Spleen (tissue), 13 donors: ENCODE measurements at places on chromosomes 1 and 21. TPM values are rescaled to one million over a fixed set of nuclear protein-coding genes. Genes with fewer than 3 reads are reported as not detected.

DNA sequence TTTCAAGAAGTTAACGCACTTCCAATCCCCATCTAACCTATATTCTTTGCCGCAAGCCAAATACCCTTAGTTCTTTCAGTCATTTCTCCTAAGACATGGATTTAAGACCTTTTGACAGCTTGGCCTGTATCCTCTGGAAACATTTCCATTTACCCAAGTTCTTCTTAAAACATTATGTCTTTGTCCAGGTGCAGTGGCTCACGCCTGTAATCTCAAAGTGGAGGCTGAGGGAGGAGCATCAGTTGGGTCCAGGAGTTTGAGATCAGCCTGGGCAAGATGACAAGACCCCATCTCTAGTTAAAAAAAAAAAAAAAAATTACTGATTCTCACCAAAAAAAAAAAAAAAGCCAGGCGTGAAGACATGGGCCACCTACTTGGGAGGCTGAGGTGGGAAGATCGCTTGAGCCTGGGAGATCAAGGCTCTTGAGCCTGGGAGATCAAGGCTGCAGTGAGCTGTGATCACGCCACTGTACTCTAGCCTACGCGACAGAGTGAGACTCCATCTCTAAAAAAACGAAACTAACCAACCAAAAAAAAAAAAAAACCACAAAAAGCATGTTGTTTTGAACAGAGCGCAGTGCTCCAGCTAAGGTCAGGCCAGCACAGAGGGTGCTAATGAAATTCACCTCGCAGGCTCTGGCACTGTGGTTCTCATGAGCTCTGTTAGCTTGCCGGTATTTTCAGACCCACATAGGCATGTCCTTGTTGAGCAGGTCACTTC lies 36.0 kb downstream of the NUAK2 start:
- peak overlapping the region; percentile 55 for H3K4me3 ChIP-seq
- peak; percentile 86 for DNase-seq
- peaks cover 71% of the 10 kb centered on the region for H3K4me1 ChIP-seq
- no peaks in the 10 kb centered on the region for H3K27me3 ChIP-seq

DNA sequence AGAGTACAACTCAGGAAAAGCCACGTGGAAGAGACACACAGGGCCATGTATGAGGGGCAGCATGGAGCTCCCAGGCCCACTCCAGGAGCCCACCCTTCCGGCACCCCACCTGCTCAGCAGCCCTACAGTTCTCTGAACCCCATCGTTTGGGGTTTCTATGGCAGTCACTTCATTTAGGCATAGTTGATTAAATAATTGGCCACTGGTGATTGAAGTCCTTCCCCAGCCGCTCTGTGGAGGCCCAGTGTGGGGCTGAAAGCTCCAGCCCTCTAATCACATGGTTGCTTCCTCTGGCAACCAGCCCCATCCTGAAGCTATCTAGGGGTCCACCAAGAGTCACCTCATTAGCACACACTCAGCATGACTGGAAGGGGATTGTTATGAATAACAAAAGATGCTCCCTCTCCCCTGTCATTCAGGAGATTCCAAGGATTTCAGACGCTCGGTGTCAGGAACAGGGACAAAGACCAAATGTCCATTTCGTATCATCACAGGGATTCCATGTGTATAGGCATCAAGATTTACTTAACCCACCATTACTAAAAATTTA lies 12.2 kb upstream of the S100A7A start:
- no peaks in the 10 kb centered on the region for H3K4me1 ChIP-seq
- DNase-seq, result no peak
- peaks cover 21% of the 10 kb centered on the region for H3K27me3 ChIP-seq
- no peaks in the 10 kb centered on the region for H3K36me3 ChIP-seq
- H3K4me3 ChIP-seq, result no peak overlapping the region

GRCh38 chr21:17709266-17709611 lies 96.5 kb upstream of the BTG3 start:
- no peak for DNase-seq
- H3K4me3 ChIP-seq, result no peak overlapping the region
- no peaks in the 10 kb centered on the region for H3K27me3 ChIP-seq

GRCh38 chr1:19619697-19620384 lies 24.3 kb upstream of the NBL1 start:
- no peak overlapping the region for H3K27ac ChIP-seq
- no peak for DNase-seq

DNA sequence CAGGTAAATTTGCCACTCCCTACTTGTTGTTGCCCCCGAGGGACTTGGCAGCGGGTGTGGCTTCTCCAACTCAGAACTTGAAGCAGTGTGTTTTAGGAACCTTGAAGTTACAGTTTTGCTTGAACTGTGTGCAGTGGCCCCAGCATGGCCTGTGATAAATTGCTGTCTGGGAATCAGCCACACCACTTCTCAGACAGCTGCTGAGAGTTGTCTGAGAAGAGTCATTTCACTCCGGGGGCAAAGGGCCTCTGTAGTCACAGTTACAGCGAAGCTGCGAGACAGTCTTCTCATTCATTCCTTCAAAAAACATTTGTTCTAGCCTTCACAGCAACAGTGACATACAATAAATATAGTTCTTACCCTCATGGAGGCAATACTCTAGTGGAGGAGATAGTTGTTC lies 70.3 kb downstream of the PROX1 start:
- DNase-seq, result no peak
- H3K36me3 ChIP-seq, result no peaks in the 10 kb centered on the region
- H3K4me3 ChIP-seq, result no peak overlapping the region
- no peaks in the 10 kb centered on the region for H3K4me1 ChIP-seq
- H3K27ac ChIP-seq, result no peak overlapping the region

DNA sequence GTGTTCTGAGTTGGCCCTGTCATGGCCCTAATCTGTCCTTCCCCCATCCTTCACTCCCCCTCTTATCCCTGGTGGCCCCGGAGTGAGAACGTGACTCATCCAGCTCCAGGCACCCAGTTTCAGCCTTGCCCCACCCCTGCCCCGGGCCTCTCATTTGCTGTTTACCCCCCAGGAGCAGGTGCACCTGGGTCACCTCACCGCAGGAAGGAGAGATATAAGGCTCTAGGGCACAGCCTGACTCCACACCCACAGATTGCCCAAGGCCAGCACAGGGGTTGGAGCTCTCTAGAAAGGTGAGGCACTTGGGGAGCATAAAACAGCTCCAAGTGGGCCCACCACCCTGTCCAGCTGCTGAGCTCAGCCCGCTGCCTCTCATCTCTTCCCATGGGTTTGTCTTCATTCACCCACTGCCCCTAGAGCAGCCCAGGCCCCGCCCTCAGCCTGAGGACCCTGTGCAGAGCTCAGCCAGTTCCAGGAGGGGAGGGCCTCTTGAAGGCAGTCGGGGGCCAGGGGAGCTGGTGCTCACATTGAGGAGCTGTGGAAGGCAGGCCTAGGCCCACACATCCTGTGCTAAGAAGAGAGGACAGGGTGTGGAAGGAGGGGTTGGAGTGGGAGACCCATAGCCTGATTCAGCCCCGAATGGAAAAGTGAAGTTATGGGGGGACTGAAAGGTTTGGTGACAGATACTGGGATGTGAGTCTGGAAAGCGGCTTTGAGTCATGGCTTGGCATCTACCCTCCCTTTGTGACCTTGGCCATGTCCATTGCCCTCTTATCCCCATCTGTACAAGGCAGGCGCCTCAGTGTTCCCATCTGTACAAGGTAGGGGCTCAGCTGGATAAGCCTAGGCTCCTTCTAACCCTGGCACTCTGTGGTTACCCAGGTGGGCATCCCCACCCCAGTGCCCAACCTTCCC lies 16.1 kb upstream of the GPR37L1 start:
- no peak overlapping the region for H3K27ac ChIP-seq
- no peak overlapping the region for H3K4me3 ChIP-seq
- no peaks in the 10 kb centered on the region for H3K4me1 ChIP-seq
- no peak for DNase-seq

GRCh38 chr1:159406821-159407220 lies 25.2 kb upstream of the OR10J4 start:
- no peaks in the 10 kb centered on the region for H3K4me1 ChIP-seq
- DNase-seq, result no peak
- no peaks in the 10 kb centered on the region for H3K36me3 ChIP-seq
- no peaks in the 10 kb centered on the region for H3K27me3 ChIP-seq
- H3K4me3 ChIP-seq, result no peak overlapping the region
- H3K27ac ChIP-seq, result no peak overlapping the region

Gene DRAM2
- total RNA-seq, result 146 TPM

Gene OXCT2
- total RNA-seq, result 3.8 TPM

GRCh38 chr21:26784974-26785373 lies 60.2 kb downstream of the ADAMTS1 start:
- no peak for DNase-seq
- no peaks in the 10 kb centered on the region for H3K4me1 ChIP-seq
- no peak overlapping the region for H3K4me3 ChIP-seq

Gene CGN
- total RNA-seq, result not detected

GRCh38 chr1:57003398-57004139 lies 37.8 kb upstream of the C8B start:
- H3K36me3 ChIP-seq, result no peaks in the 10 kb centered on the region
- H3K4me1 ChIP-seq, result no peaks in the 10 kb centered on the region
- DNase-seq, result no peak
- no peak overlapping the region for H3K4me3 ChIP-seq
- H3K27ac ChIP-seq, result no peak overlapping the region
